ENCODE measurements at places on chromosomes 1 and 21.
A peak's percentile ranks its signal among the peaks of the same experiment; 100 is the strongest.

GRCh38 chr21:43975469-43976098 lies 36.5 kb upstream of the TRAPPC10 start:
- DNase-seq = peak; percentile 74

- DNase-seq = no peak
These were observed 5.3 kb upstream of the OLFM3 start for GRCh38 chr1:102002057-102002456.

DNA sequence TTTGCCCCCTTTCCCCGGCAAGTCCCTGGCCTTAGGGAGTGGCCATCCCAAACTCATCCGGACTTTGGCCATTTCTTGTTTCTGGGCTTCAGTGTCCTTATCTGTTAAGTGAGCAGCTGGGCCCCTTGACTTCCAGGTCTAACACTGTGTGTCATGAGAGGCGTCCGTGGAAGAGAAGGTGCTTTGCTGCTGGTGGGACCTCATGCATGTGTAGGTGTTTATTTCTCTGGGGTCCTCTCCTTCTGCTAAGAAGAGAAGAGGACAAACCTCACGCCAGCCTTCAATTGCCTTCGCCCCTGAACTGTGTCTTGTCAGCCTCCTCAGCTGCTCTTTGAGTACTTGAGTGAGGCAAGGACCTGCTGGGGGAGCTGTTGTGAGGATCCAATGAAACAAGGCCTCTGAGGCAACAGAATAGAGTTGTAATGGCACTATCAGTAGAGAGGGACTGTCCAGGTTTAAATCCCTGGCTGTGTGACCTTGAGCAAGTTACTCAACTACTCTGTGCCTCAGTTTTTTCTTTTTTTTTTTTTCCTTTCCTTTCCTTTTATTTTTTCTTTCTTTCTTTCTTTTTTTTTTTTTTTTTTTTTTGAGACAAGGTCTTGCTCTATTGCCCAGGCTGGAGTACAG lies 72.5 kb downstream of the RUNX3 start:
- no peak for DNase-seq

DNA sequence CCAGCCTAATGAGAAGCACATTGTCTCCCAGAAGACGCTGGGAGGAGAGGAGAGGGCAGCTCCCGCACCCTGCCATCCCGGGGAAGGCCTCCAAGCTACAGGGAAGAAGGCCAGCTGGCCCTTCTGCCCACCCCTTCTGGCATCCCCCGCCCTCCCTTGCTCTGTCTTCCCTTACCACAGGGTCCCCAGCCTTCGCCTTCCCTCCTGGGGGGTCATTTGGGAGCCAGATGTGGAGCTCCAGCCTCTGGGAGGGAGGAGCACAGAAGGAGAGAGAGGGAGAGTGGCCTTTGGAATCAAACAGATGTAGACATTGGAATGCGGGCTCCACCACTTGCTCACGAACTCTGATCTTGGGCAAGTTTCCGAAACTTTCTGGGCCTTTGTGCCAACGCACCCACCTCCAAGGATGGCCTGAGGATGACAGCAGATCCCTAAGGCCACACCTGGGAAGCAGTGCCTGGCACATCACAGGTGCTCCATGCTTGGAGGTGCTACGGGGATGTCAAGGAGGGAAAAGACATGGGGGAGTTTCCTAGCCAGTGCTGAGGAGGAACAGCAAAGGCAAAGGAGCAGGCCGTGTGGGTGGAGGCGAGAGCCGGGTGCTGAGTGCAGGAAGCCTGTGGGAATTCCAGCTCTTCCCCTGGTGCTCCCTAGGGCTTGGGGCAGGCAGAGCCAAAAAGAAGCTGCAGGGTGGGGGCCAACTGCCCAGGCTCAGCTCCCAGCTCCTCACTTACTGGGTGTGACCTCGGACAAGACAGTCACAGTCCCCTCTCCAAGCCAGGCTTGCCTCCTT lies 23.1 kb upstream of the RSPO1 start:
- DNase-seq = no peak

- DNase-seq = no peak
These were observed 140.1 kb downstream of the TGFBR3 start for GRCh38 chr1:91745640-91746373.

DNA sequence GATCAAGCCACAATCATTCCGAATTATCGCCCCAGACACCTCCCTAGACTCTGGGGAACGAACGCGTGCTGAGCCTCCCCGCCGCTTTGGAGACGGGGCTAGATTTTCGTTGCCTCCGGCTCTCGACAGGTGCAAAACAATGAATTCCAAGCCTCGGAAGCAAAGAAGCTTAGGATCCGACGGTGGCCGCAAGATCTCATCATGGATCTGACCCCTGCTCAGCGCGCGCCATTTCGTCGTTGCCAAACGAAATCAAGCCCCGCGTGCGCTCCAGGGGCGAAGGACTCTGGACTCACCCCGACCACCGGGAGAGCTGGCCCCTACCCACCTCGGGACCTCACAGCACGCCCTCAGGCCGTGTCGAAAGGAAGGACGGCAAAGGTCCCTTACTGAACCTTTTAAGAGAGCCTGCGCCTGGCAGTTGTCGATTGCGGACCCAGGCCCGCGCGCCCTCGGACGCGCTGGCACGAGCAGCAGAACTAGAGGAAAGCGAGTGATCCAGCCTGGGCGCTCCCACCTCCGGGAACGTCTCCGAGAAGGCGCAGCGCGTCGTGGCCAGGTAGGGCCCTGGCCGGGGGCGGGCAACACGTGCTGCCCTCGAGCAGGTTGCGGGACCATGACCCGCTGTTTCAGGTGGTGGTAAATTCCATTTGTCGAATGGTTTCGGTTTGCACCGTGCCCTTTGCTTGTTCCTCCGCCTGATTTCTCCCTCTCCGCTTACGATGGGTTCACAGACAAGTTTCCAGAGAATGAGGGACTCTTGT lies 1.6 kb upstream of the RUNX3 start:
- DNase-seq = no peak
